ENCODE measurements at places on chromosomes 1 and 21.
A peak's percentile ranks its signal among the peaks of the same experiment; 100 is the strongest.

- no peak overlapping the region for H3K4me3 ChIP-seq
- H3K4me1 ChIP-seq, result no peaks in the 10 kb centered on the region
- H3K27me3 ChIP-seq, result peaks cover 11% of the 10 kb centered on the region
- H3K27ac ChIP-seq, result no peak overlapping the region
- DNase-seq, result peak; percentile 51
These were observed 26.2 kb downstream of the UBASH3A start for GRCh38 chr21:42429856-42430255.

- no peaks in the 10 kb centered on the region for H3K4me1 ChIP-seq
- H3K36me3 ChIP-seq, result peaks cover 2% of the 10 kb centered on the region
- no peak for DNase-seq
These were observed 70.6 kb downstream of the NPHP4 start for GRCh38 chr1:5921671-5922070.

DNA sequence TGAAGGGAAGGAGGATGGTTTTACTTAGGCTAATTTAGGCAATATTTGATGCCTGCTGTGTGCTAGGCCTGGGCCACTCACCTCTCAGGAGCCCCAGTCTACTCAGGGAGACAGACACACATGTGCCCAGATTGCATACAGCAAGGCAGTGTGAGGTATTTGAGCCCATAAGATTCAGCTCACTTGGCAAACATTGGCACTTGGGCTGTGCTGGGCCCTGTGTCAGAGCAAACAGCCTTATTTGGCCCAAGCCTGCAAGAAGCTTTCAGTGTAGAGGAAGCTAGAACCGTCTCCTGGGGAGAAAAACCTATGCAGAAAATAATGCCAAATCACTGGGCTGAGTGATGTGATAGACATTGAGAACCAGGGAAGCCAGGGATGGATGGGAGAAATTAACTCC, 3.9 kb upstream of the SYNC start:
- H3K36me3 ChIP-seq, result no peaks in the 10 kb centered on the region
- H3K4me1 ChIP-seq, result peaks cover 11% of the 10 kb centered on the region
- no peak for DNase-seq
- peaks cover 48% of the 10 kb centered on the region for H3K27me3 ChIP-seq
- no peak overlapping the region for H3K4me3 ChIP-seq
- H3K27ac ChIP-seq, result no peak overlapping the region

- no peak overlapping the region for H3K4me3 ChIP-seq
- peak; percentile 10 for DNase-seq
- H3K27ac ChIP-seq, result no peak overlapping the region
- no peaks in the 10 kb centered on the region for H3K36me3 ChIP-seq
- H3K27me3 ChIP-seq, result peaks cover 41% of the 10 kb centered on the region
- peaks cover 16% of the 10 kb centered on the region for H3K4me1 ChIP-seq
These were observed 57.9 kb upstream of the ADARB1 start for GRCh38 chr21:45016406-45017038.

DNA sequence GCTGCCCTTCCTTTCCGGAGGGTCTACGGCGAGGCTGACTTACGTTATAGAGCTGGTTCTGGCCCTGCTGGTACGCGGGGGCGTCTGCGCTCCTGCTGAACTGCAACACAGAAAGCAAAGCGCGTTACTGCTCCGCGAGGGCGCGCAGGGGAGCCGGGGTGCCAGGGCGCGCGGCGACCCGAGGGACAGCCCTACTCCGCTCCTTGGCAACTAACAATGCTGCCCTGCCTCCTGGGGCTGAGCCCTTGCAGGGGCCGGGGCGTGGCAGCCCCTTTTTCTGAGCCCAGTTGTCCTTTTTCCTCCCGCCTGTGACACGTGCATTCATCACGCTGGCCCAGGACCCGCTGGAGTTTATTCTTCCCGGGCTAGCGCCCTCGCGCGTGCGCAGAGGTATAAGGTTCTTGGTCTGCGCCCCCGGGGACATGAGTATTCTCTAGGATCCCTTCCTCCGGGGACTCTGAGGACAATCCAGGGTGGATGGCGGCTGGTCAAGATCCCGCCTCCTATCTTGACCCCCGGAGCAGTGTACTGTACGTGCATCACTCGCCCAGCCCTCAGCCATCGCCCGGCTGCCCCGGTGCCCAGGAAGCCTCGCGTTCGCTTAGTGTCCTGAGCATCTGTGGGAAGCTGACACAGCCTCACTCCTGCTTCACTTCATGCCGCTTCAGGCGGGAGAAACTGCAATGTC, 78.9 kb downstream of the CD247 start:
- H3K4me3 ChIP-seq, result peak overlapping the region; percentile 56
- peak; percentile 70 for DNase-seq
- H3K27ac ChIP-seq, result no peak overlapping the region
- H3K27me3 ChIP-seq, result peaks cover 45% of the 10 kb centered on the region

DNA sequence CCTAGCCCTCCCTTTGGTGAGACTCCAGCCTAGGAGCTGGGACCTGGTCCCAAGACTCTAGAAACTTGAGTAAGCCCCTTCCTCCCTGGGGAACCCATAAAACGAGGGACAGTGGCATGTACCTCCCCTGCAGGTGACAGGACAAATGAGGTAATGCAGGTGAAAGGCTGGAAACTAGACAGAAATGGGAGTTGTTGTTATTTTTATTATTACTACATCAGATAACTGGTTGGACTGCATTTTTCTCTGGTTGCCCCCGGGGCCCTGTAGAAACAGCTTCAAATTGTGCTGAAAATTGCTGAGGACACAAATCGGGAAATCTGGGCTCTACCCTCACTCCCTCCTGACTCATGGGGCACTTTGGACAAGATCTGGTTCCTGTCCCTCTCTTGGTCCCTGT, 132.3 kb upstream of the WNT4 start:
- no peaks in the 10 kb centered on the region for H3K27me3 ChIP-seq
- H3K27ac ChIP-seq, result no peak overlapping the region
- no peak overlapping the region for H3K4me3 ChIP-seq
- H3K36me3 ChIP-seq, result no peaks in the 10 kb centered on the region
- DNase-seq, result no peak
- H3K4me1 ChIP-seq, result peaks cover 19% of the 10 kb centered on the region

DNA sequence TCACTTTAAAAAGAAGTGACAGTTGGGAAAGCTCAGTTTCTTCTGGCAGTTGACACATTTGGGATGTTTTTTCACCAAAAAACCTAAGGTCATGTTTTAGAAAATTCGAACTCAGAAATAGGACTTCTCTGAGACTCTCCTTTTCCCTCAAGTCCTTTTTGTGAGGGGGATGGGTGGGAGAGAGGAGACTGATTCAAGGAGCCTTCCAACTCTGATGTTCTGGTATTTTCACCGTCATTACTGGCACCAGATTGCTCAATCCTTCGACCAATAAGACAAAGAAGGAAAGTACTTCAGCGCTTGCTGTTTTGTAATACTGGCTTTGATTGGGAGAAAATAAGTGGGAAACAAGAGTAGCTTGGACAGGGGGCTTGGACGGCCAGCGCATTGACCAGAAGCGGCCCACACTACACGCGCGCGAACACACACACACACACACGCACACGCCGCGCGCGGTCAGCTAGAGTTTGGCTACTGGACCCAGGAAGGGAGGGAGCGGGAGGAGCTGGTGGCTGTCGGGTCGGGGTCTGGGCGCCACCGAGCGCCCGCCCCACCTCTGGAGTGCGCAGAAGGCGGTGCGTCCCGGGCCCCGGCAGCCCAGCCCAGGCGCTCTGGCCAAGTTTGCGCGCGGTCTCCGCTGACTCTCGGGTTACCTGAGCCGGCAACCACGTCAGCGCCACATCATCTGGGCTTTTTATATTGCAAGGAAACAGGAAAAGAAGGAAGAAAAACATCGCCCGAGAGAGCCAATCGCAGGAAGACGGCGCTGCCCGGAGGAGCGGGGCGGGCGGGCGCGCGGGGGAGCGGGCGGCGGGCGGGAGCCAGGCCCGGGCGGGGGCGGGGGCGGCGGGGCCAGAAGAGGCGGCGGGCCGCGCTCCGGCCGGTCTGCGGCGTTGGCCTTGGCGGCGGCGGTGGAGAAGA, at the start of gene KCNK1:
Gene KCNK1, plus strand, starts transcription at position 855 of the 921 bp plus-strand sequence. Its CDS starts 66 bp downstream, at position 921.
- H3K27ac ChIP-seq, result peak within 1 kb of the TSS; percentile 95
- H3K27me3 ChIP-seq, result peaks cover 39% of the 10 kb centered on the region
- peak within 1 kb of the TSS; percentile 90 for H3K4me3 ChIP-seq
- DNase-seq, result peak; percentile 86
- H3K4me1 ChIP-seq, result peaks cover 32% of the 10 kb centered on the region

- no peak for DNase-seq
- no peak overlapping the region for H3K27ac ChIP-seq
- no peak overlapping the region for H3K4me3 ChIP-seq
- H3K27me3 ChIP-seq, result no peaks in the 10 kb centered on the region
- peaks cover 3% of the 10 kb centered on the region for H3K36me3 ChIP-seq
These were observed 188.1 kb upstream of the SAMSN1 start for GRCh38 chr21:14734191-14734590.

GRCh38 chr21:27424601-27425000, 457.7 kb upstream of the ADAMTS5 start:
- no peak overlapping the region for H3K4me3 ChIP-seq
- H3K4me1 ChIP-seq, result peaks cover 26% of the 10 kb centered on the region
- H3K36me3 ChIP-seq, result peaks cover 2% of the 10 kb centered on the region
- DNase-seq, result no peak
- H3K27me3 ChIP-seq, result no peaks in the 10 kb centered on the region

DNA sequence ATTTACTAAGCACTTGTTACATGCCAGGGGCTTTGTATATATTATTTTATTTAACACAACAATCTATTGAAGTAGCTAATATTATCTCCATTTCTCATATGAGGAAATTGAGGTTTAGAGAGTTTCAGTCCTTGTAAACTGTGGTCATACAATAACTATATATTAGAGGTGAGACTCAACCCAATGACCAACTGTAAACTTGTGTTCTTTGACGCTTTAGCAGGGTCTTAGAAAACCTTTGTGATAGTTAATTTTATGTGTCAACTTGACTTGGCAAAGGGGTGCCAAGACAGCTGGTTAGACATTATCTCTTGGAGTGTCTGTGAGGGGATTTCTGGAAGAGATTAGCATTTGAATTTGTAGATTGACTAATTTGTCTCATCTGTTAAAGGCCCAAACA, 252.4 kb upstream of the B3GALT2 start:
- DNase-seq, result no peak
- no peaks in the 10 kb centered on the region for H3K27me3 ChIP-seq
- no peak overlapping the region for H3K27ac ChIP-seq
- H3K4me1 ChIP-seq, result peaks cover 4% of the 10 kb centered on the region

GRCh38 chr1:119686661-119687060, 25.1 kb upstream of the PHGDH start:
- peaks cover 55% of the 10 kb centered on the region for H3K4me1 ChIP-seq
- H3K4me3 ChIP-seq, result no peak overlapping the region
- DNase-seq, result no peak
- peak overlapping the region; percentile 65 for H3K27ac ChIP-seq

DNA sequence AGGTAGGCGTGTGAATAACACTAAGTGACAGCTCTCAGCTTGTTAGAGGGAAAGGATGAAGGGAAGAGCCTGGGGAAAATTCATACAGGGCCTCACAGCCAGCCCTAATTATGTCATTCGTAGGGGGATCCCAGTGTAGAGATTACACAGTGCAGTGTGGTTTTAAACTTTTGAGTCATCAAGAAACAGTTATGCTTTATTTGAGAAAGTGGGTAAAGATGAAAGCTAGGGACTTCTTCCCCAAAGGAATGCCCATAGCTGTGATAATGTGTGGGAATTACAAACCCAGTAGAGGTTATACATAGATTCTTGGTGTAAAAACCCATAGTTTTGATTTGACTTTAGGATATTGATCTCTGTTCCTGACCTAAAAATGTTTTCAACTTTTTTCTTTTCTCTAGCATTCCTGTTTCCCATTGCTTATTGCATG, 1.9 kb downstream of the TTF2 start:
- H3K4me3 ChIP-seq, result no peak overlapping the region
- DNase-seq, result no peak
- no peak overlapping the region for H3K27ac ChIP-seq
- H3K4me1 ChIP-seq, result peaks cover 18% of the 10 kb centered on the region
- H3K27me3 ChIP-seq, result no peaks in the 10 kb centered on the region

DNA sequence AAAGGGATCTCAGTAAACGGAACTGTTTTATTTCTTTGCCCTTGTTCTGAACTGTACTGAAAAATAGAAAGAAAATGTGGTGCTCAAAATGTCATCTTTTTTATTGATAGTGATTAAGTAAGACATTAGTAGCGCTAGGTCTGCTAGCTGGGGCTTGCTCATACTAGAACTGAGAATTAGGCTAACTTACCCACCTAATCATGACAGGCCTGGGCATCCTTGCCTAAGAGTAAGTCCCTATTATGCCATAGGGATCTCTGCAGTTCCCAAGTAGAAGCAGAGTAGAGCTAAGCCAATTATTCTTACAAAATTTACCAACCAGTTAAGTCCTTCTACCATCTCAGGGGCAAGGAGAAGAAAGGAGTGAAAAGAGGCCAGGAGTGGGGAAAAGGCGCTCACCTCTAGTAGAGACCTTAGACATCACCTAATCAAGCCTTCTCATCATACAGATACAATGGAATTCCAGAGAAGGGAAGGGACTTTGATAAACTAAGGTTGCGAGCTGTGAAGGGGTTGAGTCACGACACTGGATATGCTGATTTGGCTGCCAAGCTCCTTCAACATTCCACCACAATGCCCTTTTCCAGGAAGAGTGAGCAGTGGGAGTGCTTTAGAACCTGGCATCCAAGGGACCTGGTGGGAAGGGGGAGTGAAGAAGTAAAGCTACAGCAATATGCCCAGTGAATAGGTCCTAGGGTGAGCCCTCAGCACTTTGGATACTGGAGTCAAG, 27.7 kb upstream of the RPTN start:
- DNase-seq, result no peak
- H3K27me3 ChIP-seq, result peaks cover 13% of the 10 kb centered on the region
- no peak overlapping the region for H3K4me3 ChIP-seq
- peaks cover 4% of the 10 kb centered on the region for H3K36me3 ChIP-seq
- no peaks in the 10 kb centered on the region for H3K4me1 ChIP-seq

- H3K4me3 ChIP-seq, result no peak overlapping the region
- 0 out of 2 replicates have a peak, but pooled peaks cover 3% of the 10 kb centered on the region for H3K4me1 ChIP-seq
- no peak overlapping the region for H3K27ac ChIP-seq
- no peaks in the 10 kb centered on the region for H3K27me3 ChIP-seq
- DNase-seq, result no peak
These were observed 10.0 kb downstream of the SLC25A24 start for GRCh38 chr1:108190001-108190634.

GRCh38 chr1:59078866-59079265, 218.0 kb upstream of the FGGY start:
- H3K27ac ChIP-seq, result peak overlapping the region; percentile 98
- H3K36me3 ChIP-seq, result no peaks in the 10 kb centered on the region
- no peak for DNase-seq
- peak overlapping the region; percentile 60 for H3K4me3 ChIP-seq
- H3K4me1 ChIP-seq, result peaks cover 89% of the 10 kb centered on the region

DNA sequence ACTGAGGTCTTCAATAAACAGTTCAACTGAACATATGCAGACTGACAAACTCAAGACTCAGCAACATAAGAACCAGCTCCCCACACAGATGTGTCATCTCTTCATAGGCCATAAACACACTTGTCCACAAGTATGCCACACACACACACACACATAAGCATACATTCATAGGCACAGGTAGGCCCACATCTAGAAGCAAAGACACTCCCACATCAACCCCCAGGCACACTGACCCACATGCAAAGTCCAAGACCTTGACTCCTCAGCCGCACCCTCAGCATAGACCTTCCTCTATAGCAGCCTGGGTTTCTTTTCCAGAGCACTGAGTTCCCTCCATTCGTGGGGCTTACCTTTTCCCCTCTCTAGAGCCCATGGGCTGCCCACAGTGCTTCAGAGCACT, 1.4 kb downstream of the LAD1 start:
- no peak for DNase-seq
- H3K4me1 ChIP-seq, result peaks cover 32% of the 10 kb centered on the region
- H3K27me3 ChIP-seq, result peaks cover 8% of the 10 kb centered on the region
- H3K4me3 ChIP-seq, result peak overlapping the region; percentile 62
- H3K36me3 ChIP-seq, result no peaks in the 10 kb centered on the region
- H3K27ac ChIP-seq, result no peak overlapping the region

- H3K27me3 ChIP-seq, result no peaks in the 10 kb centered on the region
- H3K27ac ChIP-seq, result no peak overlapping the region
- no peaks in the 10 kb centered on the region for H3K36me3 ChIP-seq
- no peak overlapping the region for H3K4me3 ChIP-seq
These were observed 29.2 kb downstream of the DNASE2B start for GRCh38 chr1:84427250-84428188.
